Muscle of arm (tissue), 14 donors: ENCODE measurements at places on chromosomes 5 and 9. TPM values are rescaled to one million over a fixed set of nuclear protein-coding genes. Genes with fewer than 3 reads are reported as not detected.

Gene TMEM215
- 1.7 TPM for polyA plus RNA-seq

Gene TMEM174
- polyA plus RNA-seq, result not detected

- DNase-seq, result no peak
These were observed 102.0 kb upstream of the PRLR start for GRCh38 chr5:35331956-35332950.

DNA sequence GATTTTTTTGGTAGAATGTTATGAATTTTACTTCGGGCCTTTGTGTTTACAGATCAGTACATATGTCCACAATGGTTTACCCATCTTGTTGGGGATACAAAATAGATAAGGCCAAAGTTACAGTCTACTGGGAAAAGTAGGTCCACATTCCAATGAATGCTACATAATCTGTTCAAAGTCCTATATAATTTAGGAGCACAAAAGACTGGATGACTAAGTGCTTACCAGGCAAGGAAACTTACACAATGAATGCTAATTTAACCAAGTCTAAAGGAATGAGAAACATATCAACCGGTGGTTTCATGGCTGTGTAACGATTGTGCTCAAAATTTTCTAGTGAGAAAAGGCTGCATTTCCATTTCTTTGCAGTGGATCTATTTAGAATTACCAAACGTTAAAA lies 97.4 kb upstream of the TRPM3 start:
- DNase-seq, result no peak

DNA sequence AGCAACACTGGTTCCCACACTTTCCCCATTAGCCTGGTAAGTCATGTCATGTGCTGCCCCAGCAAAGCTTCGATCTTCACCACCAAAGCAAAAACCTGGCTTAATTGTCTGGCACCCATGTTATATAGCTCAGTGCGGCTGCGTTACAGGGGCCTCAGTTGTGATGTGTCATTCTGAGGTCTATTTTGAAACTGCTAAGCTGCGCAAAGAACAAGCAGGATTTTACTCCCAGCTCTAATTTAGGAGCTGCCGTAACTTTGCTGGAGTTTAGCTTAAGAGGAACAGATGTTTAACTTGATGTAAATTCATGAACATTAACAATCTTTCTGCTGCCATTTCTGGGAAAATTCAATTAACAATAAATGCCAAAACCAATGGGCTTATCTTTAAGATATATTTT lies 274.1 kb downstream of the HSPA4 start:
- DNase-seq, result no peak

DNA sequence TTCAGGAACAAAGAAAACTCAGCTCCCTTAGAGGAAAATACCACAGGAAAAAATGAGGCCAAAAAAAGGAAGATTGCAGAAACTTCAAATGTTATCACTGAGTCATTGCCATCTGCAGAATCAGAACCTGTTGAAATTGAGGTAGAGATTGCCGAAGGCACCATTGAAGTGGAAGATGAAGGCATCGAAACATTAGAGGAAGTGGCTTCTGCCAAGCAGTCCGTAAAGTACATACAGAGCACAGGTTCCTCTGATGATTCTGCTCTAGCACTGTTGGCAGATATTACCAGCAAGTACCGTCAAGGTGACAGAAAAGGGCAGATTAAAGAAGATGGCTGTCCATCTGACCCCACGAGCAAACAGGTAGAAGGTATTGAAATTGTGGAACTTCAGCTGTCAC lies 30.8 kb upstream of the NIM1K start:
- no peak for DNase-seq

GRCh38 chr9:16555802-16556201 lies 314.7 kb downstream of the BNC2 start:
- no peak for DNase-seq

- DNase-seq, result no peak
These were observed 210.7 kb upstream of the DMRT1 start for GRCh38 chr9:630817-631216.

- DNase-seq, result no peak
These were observed 42.8 kb upstream of the GDNF start for GRCh38 chr5:37882636-37883035.
